Cortex of kidney (tissue), 1 donor: ENCODE measurements at places on chromosomes 7 and 10.

DNA sequence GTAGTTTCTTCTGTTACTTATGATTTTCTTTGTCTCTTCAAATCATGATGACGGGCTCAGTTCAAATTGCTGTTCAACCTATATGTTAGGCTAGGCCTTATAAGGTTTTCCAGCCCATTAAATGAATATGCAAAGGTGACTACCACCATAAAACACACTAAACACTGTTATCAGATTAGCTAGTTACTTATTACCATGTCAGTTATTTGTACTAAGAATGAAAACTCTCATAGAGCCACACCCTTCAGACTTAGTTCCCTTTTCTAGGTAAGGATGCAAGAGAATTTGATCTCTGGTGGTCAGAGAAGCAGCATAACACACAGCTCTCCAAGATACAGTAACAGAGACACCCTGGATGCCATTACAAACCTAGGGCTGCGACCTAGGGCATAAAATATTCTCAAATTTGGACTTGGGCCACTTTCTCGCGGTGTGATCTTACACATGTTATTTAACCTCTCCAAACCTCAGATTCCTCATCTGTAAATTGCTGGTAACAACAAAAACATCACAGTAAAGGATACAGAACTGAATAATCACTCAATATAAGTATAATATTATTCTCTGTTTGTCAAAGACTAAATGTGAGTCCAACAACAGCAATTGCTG lies 35.6 kb downstream of the ANKMY2 start:
- no peak for DNase-seq

GRCh38 chr7:127635659-127636285 lies 16.2 kb upstream of the SND1 start:
- no peak for DNase-seq

GRCh38 chr10:132423966-132424861 lies 27.2 kb downstream of the PWWP2B start:
- no peak for DNase-seq

- no peak for DNase-seq
These were observed 115.3 kb downstream of the SGMS1 start for GRCh38 chr10:50508315-50509051.

DNA sequence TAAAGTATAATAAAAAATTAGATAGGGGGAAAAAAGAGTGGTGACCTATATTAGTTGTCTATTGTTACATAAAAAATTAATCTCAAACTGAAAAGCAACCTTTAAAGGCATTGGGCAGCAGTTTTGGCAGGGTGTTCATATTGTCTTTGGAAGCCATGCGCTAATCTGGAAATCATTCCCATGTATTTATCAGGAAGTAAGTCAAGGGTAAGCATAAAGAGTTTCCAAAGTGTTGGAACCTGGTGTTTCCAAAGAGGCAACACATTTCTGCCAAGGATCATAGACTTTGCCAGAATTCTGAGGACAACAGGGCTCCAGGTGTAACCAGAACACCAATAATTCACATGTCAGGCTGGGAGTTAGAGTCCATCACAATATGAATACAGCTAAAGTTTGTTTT lies 55.7 kb upstream of the EGFR start:
- no peak for DNase-seq

DNA sequence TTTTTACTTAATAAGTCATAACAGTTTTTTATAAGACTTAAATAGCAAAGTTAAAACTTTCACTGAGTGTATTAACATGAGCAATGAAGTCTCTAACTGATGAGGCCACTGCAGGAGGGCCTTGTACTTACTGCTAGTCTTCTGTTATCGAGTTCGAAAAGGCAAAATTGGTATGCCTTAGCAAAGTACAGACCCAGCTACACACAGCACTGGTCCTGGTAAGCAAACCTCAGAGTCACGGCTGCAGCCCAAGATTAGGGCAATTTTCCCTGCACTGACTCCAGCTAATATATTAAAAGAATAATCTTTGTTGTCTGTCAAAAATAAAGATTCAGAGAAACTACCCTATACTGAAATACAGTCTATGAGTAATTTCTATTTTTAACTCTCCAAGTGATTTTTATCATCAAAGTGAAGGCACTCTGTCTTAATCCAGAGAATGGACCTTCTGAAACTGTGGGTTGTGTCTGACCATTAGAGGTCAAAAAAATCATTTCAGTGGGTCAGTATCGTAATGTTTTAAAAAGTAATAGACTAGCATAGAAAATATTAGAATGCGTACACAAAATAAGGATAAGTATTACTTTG lies 85.7 kb downstream of the HBP1 start:
- DNase-seq = no peak

- DNase-seq = no peak
These were observed 304.9 kb downstream of the SUGCT start for GRCh38 chr7:40439686-40440085.

GRCh38 chr10:124946945-124947344 lies 5.0 kb downstream of the ZRANB1 start:
- no peak for DNase-seq

DNA sequence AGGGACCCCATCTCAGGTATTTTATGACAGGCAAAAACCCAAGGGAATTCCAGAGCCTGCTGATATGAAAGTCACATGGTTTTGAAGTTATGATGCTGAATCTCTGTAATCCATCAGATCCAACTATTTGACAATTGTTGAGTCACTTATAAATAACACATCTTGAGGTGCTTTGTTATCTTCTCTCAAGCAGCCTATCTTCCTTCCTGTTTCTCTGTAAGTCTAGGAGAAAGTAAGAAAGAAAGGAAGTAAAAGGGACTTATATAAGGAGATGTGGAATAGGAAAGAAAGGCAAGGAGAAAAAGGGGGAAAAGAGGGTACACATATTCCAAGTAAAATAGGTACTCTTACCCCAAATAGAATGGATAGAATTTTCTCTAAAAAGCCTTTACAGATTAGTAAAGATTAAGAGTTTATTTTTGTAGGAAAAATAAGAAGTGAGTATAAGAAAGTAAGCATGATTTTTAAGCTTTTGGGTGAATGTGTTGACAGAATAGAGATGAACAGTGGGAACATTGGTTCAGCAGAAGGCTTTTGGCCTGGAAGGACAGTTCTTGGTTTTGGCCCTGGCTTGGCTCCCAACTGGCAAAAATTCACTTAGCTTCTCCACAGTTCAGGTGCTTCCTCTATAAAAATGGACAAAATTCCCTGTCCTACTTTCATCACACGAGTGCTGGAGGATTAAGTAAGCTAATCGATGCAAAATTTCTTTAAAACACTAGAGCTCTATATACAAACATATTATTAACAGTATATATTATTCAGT lies 39.6 kb upstream of the ANK3 start:
- no peak for DNase-seq

- no peak for DNase-seq
These were observed 71.8 kb upstream of the IGFBP3 start for GRCh38 chr7:45992826-45993225.

DNA sequence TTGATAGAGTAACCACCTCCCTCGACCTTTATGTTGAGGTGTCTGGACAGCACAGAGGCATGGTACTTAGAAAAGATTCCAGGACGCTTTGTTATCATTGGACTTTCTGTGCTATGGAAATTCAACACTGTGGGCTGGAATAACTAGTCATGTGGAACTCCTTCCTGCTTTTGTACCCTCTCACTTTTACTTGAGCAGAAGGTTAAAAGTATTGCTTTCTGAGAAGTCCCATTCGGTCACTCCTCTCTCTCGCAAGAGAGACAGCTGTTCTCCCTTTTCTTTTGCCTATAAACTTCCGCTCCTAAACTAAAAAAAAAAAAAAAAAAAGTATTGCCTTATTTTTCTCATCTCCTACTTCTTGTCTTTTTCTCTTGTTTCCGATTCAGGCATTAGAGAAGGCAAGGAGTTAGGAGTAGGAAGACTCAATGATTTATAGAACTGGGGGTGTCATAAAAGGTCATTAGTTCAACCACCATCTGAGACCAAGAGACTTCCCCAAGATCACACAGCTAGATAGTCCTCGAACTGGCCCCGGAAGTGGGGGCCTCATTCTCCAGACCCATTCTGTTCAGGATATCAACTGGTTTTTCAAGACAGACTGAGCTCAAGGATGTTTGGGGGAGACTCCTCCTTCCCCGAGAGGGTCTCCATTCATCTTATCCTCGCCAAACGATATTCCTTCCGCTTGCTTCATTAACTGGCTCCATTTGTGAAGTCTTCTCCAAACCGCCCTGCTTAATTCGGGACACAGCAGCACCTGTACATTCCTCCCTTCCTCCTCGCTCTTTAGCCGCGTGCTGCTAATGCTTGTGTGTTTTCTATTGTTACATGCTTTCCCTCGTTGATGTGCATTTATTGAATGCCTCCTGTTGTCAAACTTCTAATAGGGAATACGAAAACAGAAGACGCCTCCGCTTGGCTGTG lies 995 bp upstream of the INPP5F start:
- DNase-seq = no peak

- no peak for DNase-seq
These were observed 57.1 kb downstream of the ABCB1 start for GRCh38 chr7:87543623-87544022.

GRCh38 chr7:106050746-106051117 lies 61.4 kb downstream of the SYPL1 start:
- no peak for DNase-seq

- no peak for DNase-seq
These were observed 120.5 kb downstream of the GALNT11 start for GRCh38 chr7:152145853-152146466.

- DNase-seq = no peak
These were observed 41.7 kb downstream of the PPP1R3C start for GRCh38 chr10:91590904-91591796.

- no peak for DNase-seq
These were observed 70.5 kb downstream of the SHH start for GRCh38 chr7:155741805-155742204.

GRCh38 chr10:11320809-11321520 lies 290.5 kb downstream of the USP6NL start:
- DNase-seq = no peak

DNA sequence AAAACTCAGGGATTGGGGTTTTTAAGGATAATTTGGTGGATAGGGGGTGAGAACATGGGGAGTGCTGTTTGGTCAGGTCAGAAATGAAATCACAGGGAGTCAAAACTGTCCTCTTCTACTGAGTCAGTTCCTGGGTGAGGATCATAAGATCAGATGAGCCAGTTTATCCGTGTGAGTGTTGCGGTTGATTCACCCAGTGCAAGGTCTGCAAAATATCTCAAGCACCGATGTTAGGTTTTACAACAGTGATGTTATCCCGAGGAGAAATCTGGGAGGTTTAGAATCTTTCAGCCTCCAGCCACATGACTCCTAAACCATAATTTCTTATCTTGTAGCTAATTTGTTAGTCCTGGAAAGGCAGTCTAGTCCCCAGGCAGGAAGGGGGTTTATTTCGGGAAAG lies 31.7 kb upstream of the AGR2 start:
- DNase-seq = no peak

- no peak for DNase-seq
These were observed 35.0 kb downstream of the CNNM1 start for GRCh38 chr10:99364125-99364524.

- no peak for DNase-seq
These were observed 19.9 kb upstream of the LMOD2 start for GRCh38 chr7:123635551-123636359.

- DNase-seq = no peak
These were observed 16.1 kb upstream of the PIK3CG start for GRCh38 chr7:106848851-106849442.

DNA sequence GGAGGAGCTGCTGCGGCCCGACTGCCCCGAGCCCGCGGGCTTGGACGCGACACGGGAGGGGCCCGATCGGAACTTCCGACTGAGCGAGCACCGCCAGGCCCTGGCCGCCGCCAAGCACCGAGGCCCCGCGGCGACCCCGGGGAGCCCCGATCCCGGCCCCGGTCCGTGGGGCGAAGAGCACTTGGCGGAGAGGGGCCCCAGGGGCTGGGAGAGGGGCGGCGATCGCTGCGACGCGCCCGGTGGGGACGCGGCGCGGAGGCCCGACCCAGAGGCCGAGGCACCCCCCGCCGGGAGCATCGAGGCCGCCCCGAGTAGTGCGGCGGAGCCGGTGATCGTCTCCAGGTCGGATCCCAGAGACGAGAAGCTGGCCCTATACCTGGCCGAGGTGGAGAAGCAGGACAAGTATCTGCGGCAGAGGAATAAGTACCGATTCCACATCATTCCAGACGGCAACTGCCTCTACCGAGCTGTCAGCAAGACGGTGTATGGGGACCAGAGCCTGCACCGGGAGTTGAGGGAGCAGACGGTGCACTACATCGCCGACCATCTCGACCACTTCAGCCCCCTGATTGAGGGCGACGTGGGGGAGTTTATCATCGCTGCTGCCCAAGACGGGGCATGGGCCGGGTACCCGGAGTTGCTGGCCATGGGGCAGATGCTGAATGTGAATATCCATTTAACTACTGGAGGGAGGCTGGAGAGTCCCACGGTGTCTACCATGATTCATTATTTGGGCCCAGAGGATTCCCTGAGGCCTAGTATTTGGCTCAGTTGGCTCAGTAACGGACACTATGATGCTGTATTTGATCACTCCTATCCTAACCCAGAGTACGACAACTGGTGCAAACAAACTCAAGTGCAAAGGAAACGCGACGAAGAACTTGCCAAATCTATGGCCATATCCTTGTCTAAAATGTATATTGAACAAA lies 1.4 kb downstream of the OTUD1 start:
- no peak for DNase-seq

GRCh38 chr10:105800641-105801040 lies 1159.6 kb downstream of the SORCS3 start:
- no peak for DNase-seq

DNA sequence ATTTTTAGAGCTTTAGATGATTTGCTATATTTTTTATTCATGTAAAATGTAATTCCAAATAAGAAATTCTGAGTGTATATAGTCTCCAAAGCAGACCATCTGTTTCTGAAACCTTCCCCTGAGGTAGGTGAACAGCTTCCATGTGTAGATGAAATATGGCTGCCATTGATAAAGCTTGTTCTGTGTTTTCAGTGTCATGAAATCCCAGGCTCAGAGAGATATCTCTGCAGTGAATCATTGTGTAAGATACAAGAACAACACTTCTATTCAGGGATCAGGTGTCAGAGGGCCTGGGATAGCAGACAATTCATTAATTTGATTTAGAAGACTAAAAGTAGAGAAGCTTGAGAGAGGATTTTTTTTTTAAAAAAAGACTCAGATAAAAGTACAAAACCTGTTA lies 29.1 kb downstream of the ACTA2 start:
- DNase-seq = no peak

DNA sequence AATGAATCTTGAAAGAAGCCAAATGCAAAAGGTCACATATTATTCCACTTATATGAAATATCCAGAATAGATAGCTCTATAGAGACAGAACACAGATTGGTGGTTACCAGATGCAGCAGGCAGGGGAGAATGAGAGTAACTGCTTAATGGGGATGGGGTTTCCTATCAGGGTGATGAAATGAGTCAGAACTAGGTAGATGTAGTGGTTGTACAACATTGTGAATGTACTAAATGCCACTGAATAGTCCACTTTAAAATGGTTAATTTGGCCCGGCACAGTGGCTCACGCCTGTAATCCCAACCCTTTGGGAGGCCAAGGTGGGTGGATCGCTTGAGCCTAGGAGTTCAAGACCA lies 9.4 kb upstream of the SLC25A28 start:
- no peak for DNase-seq
